ENCODE measurements at places on chromosomes 4 and X.

GRCh38 chr4:98352940-98353339 lies 91.8 kb downstream of the RAP1GDS1 start:
- no peak for DNase-seq

- DNase-seq = no peak
Observed at GRCh38 chr4:174627473-174627872, 105.2 kb upstream of the HPGD start.

GRCh38 chr4:17220816-17221215 lies 291.1 kb downstream of the QDPR start:
- no peak for DNase-seq

- DNase-seq = no peak
Observed at GRCh38 chr4:109296527-109296926, 5.9 kb downstream of the COL25A1 start.

GRCh38 chrX:154429711-154430110 lies 1.2 kb downstream of the ATP6AP1 start:
- DNase-seq = no peak

GRCh38 chrX:45803383-45803921 lies 602.8 kb upstream of the DIPK2B start:
- peak; percentile 32 for DNase-seq

GRCh38 chr4:11741190-11741652 lies 312.5 kb upstream of the HS3ST1 start:
- DNase-seq = no peak

- no peak for DNase-seq
Observed at GRCh38 chrX:24034485-24034884, 7.5 kb upstream of the KLHL15 start.

DNA sequence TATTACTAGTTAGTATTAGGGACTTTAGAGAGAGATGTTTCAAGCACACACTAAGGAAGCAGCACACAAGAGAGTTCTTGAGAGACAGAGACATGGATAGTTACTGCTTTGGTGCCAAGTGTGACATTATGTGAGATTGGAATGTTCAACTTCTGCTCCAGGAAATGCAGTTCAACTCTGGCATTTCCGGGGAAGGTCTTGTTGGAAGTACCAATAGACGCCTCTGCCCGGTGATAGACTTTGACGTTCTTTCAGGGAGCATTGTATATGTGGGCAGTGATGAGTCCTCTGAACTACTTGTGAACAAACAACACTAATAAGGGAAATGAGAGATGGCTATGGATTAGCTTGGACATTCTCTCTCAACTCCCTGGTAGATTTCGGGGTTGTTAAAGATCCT lies 638.1 kb upstream of the BOD1L1 start:
- no peak for DNase-seq

DNA sequence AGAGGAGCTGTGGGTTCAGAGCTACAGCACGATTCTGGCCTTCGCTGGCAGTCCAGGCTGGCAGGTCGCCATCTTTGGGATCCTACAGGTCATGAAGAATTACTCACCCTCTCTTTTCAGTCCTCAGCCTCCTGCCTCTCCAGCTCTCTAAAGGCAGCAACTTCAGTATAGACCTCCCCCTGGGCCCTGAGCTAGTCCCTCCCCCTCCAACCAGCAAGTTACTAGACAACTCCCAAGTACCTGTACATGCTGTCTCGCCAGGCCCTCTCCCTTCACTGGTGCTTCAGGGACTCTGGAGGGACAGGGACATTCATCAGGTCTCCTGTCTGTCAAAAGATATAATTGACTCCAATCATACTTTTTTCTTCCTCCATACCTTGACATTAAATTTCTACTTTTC lies at the start of gene GPR119:
GPR119 (minus strand) TSS at position 155 of the 400 bp plus-strand sequence. CDS start 227 bp downstream, outside the sequence.
- DNase-seq = no peak

GRCh38 chr4:76485450-76485849 lies 50.4 kb downstream of the SHROOM3 start:
- DNase-seq = no peak

- no peak for DNase-seq
Observed at GRCh38 chr4:97475621-97476020, 667.7 kb downstream of the STPG2 start.

DNA sequence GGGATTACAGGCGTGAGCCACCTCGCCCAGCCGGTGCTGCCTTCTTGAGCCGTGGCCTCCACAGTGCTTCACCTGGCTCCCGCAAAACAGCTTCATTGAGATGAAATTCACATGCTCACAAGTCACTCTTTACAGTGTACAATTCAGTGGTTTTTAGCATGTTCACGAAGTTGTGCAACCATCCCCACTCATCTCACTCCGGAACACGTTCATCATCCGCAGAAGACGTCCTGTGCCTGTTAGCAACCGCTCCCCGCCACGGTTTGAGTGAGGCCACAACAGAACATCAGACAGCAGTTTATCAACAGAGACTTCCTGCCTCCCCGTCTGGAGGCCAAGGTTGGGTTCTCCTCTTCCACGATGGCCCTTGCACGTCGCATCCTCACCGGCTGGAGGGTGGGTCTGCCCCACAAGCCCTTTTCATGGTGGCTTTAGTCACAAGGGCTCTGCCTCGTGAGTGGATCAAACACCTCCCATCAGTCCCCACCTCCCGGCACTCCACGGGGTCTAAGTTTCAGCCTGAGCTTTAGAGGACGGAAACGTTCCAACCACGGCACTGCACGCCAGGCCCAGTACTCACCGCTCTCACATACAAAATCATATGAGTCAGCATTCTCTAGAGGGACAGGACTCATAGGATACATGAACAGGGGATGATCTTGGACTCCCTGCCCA lies 29.6 kb upstream of the SPON2 start:
- peak; percentile 72 for DNase-seq

- peak; percentile 13 for DNase-seq
Observed at GRCh38 chr4:10416441-10416840, 40.8 kb downstream of the ZNF518B start.

- DNase-seq = no peak
Observed at GRCh38 chr4:86834901-86835300, 14.3 kb downstream of the SLC10A6 start.

DNA sequence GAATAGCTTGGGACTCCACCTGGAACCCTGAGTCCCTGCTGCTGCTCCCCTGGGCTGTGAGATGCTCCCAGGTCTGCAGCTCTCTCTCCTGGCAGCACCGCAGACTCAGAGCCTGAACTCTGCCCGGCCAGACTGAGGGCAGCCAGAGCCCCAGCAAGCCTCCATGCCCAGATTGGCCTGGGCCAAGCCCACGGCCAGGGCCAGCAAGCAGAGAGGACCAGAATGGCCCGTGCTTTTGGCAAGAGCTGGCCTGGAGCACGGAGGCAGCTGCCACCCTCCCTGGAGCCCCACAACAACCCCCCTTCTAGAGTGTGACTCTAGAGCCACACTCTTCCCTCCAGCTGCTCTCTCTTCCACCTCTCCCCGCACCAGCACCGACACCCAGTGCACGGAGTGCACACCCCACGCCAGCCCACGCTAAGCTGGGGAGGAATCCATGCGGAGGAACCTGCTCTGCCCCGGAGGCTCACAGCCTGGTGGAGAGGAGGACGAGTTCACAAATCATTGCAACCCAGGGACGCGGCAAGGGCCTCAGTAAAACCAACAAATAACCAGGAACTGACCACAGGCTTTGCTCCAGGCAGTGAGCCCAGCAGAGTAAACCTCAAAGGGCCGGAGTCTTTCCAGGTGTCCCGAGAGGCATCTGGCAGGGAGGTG lies 110.3 kb downstream of the HMX1 start:
- DNase-seq = no peak

GRCh38 chrX:12002876-12003275 lies 135.4 kb upstream of the FRMPD4 start:
- DNase-seq = no peak

DNA sequence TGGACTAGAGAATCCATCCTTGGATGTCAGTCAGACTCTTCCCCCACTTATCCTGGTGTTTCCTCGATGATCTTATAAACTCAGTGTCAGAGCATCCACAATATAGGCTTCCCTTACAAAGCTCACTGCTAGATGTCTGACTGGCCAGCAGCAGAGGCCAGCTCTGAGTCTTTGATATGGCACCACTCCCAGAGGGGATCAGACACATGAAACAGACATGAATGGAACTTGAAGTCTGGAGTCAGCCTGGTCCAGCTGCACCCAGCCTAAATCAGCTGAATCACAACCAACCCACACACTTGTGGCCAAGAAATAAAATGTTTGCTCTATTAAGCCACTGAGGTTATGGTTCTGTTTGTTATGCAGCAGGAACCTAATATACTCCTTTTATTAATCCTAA lies 129.6 kb upstream of the MED14 start:
- no peak for DNase-seq

DNA sequence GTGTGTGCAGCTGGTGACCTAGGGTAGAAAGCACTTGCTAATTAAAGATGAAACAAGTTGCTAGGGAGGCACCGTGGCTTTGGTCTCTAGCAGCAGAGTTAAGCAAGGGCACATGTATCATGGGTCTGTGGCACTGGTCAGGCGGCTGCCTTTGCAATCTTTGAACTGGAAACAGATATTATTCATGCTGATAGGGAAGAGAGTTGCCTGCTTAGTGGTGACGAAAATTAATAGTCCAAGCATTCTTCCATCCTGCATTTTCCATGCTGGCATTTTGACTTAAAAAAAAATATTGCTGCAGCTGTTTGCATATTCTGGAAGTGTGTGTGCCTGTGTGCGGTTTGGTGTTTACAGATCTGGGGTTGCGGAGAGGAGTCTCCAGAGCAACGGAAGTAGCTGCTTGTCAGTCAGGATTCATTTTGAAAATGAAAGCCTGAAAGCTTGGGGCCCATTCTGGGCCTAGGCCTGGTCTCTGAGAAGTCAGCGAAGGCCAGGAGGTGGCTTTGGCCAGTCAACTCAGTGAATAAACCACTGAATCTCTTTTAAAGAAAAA lies 2.3 kb upstream of the SOWAHD start:
- DNase-seq = peak; percentile 46

DNA sequence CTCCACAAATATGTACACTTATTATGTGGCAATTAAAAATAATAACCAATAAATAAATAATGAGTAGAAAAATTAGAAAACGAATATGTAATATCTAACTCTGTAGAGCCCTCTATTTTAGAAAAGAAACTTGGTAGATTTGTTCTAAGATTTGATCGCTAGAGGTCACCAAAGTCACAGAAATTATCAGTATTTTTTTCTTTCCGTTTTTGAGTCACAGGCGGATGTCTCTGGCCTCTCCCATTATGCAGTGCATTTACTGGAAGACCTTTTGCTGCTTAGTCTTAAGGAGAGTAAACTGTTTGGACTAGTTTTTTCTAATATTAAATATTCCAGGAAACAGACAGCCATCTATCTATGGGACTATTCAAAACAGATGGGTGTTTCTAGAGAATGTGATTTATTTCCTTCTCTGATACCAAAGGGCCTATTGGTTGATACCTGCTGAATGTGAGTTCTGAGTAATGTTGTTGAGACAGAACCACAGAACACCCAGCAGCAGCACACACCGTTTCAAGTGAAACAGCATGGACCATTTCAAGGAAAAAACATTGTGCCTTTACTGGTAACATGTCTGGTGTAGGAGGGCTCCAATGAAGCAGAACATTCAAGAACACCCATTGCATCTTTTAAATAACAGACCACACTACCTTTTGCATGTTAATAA lies 34.0 kb upstream of the GYPA start:
- DNase-seq = no peak

DNA sequence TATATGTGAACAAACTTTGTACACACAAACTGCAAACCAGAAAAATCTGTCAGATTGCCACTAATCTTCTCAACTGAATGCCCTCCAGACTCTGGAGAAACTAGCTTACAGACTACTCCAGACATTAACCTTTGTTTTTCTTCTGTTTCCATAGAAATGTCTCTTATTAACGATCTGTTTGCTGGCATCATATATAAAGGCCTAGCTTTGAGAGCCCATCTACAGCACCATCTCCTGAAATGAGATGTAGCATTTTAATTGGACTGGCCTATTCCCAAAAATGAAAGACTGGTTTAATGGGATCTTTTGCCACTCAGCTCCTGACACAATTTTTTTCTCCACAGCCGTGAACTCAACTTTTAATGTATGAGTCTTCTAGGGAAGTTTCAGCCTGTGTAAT lies 266.0 kb upstream of the IL1RAPL1 start:
- no peak for DNase-seq

DNA sequence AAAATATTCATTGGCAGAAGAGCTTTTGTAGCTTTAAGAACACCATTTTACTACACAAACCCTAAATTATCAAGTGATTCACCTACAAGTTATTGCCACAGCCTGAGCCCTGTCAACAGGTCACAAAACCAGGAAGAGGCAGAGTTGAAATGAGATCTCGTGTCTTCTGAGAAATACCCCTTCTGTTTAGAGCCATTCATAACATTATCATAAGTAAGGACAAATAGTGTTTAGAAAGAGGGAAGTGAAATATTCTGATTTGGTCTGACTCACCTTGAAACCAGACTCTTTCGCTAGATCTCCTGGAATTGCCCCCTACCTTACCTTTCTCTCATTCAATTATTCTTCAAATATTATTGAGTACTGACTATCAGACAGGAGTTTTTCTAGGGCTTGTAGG lies 5.9 kb downstream of the ETDB start:
- no peak for DNase-seq

DNA sequence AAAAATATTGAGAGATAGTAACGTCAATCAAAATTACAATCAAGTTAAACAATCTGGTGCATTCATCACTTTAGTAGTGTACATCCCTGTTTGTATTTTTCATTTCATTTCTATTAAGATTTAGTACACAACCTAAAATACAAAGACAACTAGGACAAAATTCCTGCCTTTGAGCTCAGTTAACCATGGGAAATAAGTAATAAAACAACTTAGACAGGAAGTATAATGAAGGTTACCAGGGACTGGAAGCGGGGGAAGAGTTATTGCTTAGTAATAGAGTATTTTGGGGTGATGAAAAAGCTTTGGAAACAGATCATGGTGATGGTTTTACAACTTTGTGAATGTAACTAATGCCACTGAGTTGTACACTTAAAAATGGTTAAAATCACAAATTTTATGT lies 25.6 kb upstream of the ATXN3L start:
- DNase-seq = no peak

GRCh38 chr4:139014371-139015268 lies 961 bp upstream of the NOCT start:
- no peak for DNase-seq

DNA sequence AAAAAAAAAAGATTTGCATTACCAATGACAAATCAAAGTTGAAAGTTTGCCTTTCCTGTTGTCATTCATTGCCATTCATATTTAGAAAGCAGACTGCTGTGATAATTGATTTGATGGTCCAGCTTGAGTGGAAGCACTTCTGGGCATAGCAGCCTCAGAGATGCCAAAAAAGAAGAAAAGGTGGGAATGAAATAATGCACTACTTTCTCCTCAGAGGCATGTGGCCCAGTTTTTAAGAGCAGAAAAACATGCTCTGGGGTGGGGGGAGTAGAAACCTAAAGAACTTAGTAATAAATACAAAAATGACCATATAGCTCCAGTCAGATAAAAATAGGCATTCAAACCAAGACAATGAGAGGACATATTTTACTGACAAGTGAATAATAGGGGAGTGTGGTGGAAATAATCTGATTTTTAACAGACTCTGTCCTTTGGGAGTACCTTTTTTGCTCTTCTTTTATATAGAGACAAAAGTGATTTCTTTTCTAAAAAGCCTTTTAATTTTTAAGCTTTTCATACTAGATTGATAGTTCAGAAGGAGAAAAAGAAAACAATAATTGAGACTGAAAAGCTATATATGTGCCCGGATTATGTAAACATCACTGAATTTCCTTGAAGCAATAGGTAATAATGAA lies 599.1 kb downstream of the RPA4 start:
- no peak for DNase-seq

All from activated naive CD8-positive, alpha-beta T cell treated with anti-CD3 and anti-CD28 coated beads, Interleukin-2, amount 50 U/mL, for 24 hours (primary cell).